ENCODE measurements at places on chromosomes 3 and 15.

DNA sequence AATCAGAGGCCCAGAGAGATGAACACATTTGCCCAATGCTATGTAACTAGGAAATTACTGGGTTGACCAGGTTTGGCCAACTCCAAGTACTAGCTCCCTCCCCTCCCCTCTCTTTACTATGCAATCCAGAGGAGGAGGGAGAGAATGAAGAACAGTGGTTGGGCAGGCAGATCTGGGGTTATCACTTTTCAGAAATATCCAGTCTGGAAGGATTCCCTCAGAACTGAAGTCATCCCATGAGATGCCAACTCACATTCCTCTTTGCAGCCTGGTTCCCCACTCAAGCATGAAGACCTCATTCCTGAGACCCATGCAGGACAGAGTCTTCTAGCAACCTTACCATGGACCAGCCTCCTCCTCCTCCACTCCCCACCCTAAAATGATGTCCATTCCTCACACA is 201.1 kb downstream of the TLE3 start:
- no peak for DNase-seq

DNA sequence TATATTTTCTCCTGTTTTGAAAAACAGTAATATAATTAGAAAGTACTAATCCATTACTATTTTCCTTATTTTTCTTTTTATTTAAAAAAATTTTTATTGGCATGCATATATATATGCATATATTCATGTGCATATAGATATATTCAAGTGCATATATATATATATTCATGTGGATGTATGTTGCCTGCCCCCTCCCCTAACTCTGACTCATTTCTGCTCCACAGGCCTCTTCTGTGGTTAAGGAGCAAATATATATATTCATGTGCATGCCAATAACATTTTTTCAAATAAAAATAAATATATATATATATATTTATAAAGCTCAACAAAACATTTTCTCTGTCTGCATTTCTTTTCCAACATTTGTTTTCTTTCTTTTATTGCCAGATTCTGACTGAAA is 13.6 kb upstream of the CORO2B start:
- DNase-seq = no peak

DNA sequence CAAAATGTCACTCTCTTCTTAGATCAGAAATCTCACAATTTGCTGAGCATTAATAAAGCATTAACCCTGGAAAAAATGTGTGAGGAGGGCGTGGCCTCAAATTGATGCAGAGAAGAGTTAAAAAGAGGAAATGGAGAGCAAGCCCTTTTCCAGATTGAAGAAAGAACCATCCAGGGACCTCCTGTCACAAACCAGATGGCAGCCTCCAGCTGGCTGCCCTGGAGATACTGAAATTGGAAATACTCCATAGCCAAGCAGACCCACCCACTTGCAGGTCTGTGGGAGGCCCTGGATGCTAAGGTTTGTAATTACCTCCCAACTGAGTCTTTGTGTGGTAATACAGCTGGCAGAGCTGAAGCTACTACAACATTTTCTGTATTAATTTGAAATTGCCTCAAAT is 214.9 kb downstream of the IL20RB start:
- DNase-seq = no peak

DNA sequence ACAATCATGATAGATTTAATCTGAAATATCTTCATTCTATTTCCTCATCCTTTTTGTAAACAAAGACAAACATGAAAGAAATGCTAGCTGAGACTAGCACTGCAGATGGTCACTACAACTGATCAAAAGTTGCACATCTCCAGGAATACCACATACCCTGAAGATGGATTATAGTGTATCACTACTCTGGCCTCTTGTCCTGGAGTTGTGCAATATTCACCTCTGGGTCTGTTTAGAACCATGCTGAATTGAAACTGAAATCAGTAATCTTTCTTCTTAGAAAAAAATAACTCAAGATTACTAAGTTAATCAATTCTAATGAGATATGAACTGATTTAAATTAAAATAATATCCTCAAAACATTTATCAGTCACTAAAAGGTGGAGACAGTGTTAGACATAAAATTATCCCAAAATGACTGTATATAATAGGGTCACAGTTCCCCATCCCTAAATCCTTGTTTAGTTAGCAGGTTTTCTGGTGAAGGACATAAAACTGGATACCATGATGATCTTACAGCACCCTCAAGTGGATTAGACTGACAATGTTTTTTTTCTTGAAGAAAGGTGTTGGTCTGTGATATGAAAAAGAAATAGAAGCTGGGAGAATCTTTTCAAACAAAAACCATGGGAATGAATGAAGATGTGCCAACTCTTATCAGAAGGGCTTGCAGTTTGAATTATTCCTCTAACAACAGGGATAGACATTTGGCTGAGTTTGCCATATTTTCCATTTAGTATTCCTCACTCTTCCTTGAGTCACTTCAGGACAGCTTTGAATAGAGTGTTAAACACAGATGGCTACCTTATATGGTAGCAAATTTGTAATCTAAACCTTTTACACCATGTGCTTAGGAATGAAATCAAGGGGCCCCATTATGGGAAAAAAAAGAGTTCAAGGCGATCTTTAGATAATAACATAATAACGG is 7.1 kb upstream of the TTC14 start:
- DNase-seq = peak; percentile 26

- DNase-seq = no peak
Observed at GRCh38 chr3:55668359-55668758, 181.3 kb upstream of the WNT5A start.

DNA sequence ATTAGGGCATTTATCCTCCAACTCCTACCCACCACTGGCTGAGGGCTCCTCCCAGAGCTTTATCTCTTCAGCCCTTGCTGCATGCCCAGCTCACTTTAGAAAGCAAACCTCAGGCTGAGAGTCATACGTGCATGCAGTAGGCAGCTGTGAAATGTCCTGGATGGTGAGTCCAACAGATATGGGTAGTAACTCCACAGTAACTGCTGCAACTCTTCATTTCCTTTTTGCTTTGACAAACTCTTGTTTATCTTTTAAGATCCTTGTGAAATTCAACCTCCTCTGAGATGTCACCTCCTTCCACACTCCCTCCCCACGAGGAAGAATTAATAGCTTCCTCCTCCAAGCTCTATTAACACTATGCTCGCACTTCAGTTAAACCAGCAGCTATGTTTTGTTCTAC is 35.9 kb upstream of the CTNNB1 start:
- no peak for DNase-seq

DNA sequence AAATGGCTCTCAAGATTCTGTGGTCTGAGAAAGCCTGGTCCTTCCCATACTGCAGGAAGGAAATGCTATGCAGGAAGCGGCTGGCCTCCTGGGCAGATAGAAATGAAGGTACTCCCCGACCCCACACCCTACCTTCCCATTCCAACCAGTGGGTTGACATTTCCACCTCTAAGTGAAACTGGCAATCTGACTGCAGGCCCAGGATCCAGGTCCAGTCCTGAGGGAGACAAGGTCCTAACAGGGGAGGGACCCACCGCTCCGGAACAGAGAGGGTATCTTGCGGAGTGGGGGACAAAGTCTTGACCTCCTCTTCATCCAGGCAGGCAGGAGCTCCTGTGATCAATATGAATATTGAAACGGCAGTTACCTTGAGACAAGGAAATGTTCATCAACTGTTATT is 6.6 kb upstream of the LOXL1 start:
- no peak for DNase-seq
